Astrocyte (in vitro differentiated cells and primary cell): ENCODE measurements at places on chromosomes 12 and 14. TPM values are rescaled to one million over a fixed set of nuclear protein-coding genes. Genes with fewer than 3 reads are reported as not detected.

The CRIP2 gene
- total RNA-seq, result 56.0 and 71.8 TPM in 2 replicates

The CHST11 gene
- 30.0 and 30.2 TPM in 2 replicates for total RNA-seq

DNA sequence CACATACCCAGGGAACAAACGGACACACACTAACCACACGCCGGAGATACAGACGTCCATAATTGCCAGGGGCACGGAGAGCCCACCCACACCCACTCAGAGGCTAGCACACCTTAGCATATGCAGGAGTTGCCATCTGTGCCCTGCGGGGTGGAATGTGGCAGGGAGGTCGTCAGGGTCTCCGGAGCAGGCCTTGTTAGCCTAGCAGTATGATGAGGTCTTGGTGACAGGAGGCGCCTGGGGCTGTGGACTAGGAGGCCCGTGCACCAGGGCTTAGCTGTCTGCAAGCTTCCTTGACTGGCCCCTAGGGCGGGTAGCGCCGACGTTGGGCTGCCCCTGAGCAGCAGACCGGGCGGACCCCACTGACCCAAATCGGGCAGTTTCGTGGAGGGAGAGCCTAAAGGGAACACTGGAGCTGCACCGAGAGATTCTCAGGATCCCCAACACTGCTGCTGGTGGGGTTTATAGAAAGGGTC, 10.0 kb downstream of the STAC3 start:
- DNase-seq, result no peak

The AQP6 gene
- not detected in 2 replicates for total RNA-seq

DNA sequence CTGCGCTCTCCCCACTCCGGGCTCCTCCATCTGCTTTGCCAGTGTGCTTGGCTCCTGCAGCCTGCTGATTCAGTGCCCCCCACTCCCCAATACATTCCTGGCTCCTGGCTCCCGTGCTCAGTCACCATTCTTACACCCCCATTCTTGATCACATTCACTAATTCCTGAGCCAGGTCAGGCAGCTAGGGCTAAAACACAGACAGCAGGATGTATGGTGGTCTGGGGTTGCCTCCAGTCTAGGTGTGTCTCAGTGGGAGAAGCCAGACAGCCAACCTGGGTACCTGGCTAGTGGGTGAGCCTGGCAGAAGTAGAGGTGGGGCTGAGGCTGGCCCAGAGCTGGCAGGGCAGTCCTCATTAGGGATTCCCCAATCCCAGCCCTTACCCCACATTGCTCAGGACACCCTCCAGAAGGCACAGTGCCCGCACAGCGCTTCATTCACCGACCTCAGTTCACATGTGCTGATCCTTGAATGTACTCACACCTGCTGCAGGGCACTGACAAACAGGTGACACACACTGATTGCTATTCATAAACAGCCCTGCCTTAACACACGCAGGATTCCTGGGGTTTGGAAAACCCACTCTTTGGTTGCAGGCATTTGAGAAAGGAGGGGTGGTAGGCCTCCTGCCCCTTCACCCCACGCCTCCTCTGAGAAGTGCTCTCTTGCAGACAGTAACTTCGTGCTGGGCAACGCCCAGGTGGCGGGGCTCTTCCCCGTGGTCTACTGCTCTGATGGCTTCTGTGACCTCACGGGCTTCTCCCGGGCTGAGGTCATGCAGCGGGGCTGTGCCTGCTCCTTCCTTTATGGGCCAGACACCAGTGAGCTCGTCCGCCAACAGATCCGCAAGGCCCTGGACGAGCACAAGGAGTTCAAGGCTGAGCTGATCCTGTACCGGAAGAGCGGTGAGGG, 1.7 kb downstream of the KCNH3 start:
- no peak for DNase-seq
